GM12878 (cell line): ENCODE measurements at places on chromosomes 1 and 21.

DNA sequence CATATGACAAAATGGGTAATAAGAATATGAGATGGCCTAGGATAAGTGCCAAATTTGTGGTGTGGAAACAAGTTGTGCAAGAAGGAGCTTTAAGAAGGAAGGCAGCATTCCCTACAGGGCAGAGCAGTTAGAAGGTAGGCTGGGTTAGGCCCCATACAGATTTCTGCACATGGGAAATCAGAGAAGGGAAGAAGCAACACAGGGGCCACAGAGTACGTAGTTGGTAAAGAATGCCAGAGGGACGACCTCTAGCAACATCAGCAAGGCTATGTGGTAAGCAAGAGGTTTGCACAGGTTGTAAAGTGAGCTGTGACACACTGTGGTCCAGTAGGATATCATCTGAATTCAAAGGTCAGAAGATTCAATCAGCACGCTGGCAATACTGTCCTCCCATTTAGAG, 765.6 kb upstream of the B3GALT2 start:
- DNase-seq, result no peak

GRCh38 chr1:38014724-38015424, 2.3 kb downstream of the UTP11 start:
- no peak for DNase-seq

DNA sequence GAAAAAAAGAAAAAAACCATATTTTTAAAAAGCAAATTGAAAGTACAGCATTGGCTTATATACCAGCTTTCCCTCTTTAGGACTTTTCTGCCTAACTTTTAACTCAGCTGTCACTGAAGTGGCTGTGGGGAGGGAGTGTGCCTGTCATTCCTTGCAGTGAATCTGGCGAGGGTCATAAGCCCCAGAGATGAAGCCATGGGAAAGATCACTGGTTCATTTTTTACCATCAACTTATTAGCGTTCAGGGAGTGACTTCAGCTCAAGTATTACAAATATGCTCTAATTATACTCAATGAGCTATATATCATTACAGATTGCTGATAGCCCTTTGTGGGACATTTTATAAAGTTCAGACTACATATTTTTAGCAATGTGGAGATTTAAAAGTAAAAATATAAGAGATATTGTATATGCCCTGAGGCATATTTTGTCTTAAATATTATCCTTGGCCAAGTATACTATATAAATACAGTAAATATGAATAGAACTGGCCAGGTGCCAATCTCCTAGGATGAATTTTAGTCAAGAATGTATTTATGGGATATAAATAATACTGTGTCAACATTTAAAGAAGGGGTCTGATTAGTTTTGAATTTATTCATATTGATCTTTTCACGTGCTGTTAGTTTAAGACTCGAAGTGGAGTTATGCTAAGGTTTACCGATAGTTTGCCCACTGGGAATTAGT, 4.4 kb downstream of the TGFB2 start:
- DNase-seq, result no peak

DNA sequence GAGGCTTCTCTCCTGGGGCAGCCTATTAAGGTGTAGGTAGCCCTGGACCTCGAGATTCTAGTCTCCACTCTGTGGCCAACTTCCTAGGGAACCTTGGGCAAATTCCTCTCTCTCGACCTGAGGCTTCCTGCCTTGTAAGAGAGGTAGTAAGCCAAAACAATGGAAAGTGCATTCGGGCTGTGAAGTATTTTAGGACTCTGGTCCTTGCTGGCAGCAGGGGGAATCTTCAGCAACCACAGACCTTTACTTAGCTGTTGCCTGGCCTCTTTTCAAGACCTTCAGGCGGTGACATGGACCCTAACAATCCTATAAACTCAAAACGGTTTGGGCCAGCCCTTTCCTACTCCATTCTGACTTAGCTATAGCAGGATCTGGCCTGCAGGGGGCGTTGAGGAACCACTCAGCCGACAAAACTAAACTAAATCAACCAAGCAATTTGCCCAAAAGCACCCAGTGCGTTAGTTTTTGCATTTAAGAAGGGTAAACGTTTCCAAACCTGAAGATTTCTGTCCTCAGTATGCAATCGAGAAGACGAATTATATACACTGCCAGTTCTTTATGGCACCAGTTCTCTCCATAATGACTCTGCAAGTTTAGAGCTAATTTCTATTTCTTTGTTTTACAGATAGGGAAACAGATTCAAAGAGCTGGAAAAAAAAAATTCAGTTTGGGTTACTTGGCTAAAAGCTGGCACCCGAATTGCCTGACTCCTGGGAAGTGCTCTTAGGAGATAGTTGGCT, 10.9 kb upstream of the SESN2 start:
- no peak for DNase-seq

DNA sequence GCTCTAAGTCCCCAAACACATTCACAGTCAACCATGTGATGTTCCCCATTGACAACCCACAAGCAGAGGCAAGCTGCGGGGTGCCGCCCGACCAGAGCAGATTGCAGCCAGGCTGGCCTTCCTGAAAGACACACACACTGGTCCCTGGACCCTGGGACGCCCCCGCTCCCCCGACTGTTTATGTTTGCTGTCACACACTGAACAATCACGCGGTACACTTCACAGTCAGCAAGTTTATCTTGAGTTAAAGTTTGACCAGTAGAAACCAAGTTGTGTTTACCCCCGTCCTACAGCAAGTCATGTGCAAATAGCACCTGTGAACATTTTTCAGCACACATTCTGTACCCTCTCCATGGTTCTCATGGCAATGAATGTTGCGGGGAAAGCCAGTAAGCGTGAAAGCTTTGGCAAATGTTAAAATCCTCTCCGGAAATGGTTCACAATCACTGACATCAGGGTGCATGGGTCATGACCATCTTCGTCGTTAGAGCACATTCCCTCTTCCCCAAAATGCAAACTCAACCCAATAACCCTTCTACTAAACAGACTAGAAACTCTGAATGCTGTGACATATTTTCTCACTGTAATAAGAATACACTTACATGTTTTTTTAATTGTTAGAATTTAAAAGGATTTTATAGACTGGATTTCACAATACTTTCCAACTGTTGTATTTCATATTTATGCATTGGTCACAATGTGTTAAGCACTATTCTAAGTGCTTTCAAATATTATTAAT, 33.3 kb upstream of the IRF2BP2 start:
- DNase-seq, result no peak

GRCh38 chr1:172845371-172845770, 186.5 kb downstream of the FASLG start:
- DNase-seq, result no peak

- DNase-seq, result no peak
Measured at GRCh38 chr1:229027158-229027557, 243.8 kb upstream of the RAB4A start.

GRCh38 chr1:43711049-43711448, 3.7 kb downstream of the ST3GAL3 start:
- no peak for DNase-seq

DNA sequence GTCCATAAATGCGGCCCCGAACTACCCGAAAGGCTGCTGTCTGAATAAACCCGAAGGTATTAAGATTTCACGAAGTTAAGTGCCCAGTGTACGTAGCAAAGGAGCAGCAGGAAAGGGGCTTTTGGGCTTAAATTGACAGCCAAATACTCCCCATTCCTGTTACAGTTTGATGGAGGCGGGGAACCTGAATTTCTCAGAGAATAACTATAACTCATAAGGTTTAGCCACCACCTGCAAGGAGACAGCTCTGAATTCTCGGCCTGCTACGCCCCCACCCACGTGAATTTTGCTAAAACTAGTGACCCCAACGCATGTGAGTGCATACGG, 5.2 kb downstream of the GFI1 start:
- DNase-seq, result no peak

DNA sequence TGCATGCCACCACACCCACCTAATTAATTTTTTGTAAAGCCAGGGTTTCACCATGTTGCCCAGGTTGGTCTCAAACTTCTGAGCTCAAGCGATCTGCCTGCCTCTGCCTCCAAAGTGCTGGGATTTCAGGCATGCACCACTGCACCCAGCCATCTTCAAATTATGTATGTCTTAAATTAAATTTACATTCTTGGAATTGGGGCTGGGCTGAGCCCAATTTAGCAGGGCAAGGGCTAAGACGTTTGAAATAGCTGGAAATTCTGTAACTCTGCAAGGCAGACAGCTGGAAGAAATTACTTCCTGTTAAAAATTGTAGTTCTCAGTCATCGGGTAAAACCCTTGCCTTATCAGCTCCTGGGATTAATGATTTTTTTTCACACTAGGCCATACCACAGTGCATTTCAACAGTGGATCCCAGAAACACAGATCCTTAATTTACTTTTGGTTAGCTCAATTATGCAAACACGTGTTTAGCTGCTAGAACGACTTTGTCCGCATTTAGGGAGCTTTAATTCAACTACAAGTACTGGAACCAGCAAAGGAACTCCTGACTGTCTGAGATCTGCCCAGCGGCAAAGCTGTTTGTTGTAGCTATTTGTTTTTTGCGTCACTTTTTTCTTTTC, 83.3 kb downstream of the OLFML3 start:
- no peak for DNase-seq

DNA sequence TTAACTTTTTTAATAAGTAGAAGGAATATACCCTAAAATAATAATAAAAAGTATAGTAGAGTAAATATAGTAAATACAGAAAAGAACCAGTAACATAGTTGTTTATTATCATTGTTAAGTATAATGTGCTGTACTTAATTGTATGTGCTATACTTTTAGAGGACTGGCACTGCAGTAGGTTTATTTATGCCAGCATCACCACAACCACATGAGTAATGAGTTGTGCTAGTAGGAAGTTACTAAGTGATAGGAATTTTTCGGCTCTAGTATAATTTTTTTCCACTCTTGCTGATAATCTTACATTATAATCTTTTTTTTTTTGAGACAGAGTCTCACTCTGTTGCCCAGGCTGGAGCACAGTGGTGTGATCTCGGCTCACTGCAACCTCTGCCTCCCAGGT, 71.6 kb downstream of the IVNS1ABP start:
- no peak for DNase-seq

DNA sequence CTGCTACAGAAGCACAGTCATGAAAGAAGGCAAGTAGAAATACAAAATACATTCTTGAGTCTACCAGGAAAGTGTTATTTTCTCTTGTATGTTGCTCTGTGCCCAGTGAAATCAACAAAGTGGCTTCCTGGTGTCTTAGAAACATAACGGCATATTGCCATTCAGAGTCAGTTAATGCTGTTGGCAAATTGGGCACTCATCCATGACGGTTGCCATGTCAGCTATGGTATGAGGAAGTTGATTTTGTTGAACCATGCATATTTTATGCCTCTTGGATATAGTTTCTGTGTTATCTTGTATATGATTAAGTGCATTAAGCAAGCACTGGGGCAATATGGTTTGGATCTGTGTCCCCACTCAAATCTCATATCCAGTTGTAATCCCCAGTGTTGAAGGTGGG, 153.1 kb upstream of the CXADR start:
- DNase-seq, result no peak

DNA sequence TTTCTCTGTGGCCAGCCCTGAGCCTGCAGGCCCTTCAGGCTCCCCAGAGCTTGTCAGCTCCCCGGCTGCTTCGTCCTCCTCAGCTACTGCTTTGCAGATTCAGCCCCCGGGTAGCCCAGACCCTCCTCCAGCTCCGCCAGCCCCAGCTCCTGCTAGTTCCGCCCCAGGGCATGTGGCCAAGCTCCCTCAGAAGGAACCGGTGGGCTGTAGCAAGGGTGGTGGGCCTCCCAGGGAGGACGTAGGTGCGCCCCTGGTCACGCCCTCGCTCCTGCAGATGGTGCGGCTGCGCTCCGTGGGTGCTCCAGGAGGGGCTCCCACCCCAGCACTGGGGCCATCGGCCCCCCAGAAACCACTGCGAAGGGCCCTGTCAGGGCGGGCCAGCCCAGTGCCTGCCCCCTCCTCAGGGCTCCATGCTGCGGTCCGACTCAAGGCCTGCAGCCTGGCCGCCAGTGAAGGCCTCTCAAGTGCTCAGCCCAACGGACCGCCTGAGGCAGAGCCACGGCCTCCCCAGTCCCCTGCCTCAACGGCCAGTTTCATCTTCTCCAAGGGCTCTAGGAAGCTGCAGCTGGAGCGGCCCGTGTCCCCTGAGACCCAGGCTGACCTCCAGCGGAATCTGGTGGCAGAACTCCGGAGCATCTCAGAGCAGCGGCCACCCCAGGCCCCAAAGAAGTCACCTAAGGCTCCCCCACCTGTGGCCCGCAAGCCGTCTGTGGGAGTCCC, 45.4 kb downstream of the YARS1 start:
- DNase-seq, result no peak

DNA sequence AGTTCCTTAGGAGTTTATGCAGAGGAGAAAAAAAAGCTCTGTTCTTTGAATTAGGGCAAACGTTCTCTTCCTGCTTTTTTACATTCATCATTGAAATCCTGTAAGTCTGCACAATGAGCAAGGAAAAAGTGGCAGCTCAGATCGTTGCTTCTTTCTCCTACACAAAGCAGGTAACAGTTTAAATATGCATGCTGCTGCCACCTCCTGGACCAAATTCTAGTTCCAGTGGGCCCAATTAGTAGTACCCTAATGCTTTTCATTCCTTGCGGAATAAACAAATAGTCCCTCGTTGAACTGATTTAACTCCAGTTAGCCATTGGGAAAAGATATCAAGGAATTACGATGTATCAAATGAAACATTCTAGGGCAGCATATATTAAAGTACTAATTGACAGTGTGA, 20.1 kb downstream of the YTHDF2 start:
- no peak for DNase-seq

- DNase-seq, result peak; percentile 94
Measured at GRCh38 chr1:207831517-207832327, 79.2 kb downstream of the CD34 start.

- no peak for DNase-seq
Measured at GRCh38 chr21:35652872-35653271, 407.5 kb downstream of the SETD4 start.

DNA sequence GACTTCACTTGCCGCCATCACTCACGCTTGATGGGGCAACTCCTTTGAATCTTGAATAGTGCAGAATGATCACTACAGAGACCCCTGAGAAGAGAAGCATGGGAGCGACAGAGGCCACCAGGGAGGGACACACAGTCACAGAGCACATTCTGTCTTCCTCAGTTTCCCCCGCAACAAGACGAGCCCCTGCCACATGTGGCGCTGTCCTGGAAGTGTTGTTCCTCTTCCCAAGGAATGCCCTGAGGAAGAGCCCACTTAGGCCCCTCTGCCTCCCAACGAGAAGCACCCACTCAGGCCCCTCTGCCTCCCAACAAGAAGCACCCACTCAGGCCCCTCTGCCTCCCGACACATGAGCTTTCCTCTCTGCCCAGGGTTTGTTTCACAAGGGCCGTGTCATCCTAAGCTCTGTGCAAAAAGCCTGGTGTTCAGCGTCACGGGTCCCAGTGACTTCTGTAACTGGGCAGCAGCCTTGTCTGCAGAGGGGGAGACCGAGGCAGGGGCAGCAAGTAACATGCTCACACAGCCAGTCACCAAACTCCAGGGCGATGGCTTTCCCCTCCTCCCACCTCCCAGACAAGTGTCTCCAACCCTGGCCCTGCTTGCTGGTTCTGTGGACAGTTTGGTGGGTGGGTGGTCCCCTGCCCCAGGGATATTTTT, 19.8 kb downstream of the SLC37A1 start:
- DNase-seq, result no peak
